COLO829 (cell line): ENCODE measurements at places on chromosomes 3 and 15.

DNA sequence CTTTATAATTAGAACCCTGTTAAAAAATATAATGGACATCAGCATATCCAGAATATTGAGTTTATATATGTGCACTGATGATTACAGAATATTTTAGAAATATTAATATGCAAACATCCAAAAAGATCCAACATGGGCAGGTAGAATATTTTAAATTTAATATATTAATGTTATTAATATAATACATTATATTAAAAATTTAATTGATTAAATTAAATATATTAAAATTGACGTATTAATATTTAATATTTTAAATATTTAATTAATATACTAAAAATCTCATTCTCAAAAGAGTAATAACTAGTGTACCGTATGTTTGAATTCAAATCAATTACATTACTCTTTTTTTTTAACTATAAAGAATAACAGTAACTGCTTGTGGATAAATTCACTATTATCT, 73.8 kb upstream of the FURIN start:
- DNase-seq = no peak

DNA sequence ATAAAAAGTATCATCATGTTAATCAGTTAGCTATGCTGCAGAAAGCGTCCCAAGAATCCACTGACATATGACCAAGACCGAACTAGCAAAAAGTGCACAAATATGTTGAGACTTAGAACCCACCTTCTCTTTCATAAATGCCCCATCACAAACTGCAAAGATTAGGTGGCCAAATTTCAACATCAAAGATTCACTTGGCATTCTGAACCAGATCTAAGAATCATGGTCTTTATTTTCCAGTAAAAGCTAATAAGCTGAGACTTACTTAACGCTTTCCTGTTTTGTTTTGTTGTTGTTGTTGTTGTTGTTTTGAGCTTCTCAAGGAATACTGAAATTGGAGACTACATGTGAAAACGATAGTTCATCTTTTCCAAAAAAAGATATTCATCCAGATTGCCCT, 62.4 kb downstream of the ZBTB20 start:
- DNase-seq = no peak

DNA sequence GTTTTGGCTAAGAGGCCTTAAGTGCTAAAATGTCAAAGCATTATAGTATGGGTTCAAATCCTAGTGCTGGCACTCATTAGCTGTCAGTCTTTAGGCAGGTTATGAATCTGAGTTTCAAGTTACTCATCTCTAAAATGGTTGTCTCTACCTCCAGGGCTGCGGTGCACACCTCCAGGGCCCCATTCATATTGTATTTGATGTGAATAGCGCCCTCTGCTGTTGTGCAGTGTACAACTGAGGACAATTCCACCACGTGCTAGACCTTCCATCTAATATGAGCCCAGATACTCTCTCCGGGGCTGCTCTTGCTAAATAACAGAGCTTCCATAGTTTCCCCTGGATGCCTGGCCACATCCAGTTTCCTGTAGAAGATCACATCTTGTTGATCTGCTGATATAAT, 54.3 kb downstream of the OXNAD1 start:
- peak; percentile 7 for DNase-seq

DNA sequence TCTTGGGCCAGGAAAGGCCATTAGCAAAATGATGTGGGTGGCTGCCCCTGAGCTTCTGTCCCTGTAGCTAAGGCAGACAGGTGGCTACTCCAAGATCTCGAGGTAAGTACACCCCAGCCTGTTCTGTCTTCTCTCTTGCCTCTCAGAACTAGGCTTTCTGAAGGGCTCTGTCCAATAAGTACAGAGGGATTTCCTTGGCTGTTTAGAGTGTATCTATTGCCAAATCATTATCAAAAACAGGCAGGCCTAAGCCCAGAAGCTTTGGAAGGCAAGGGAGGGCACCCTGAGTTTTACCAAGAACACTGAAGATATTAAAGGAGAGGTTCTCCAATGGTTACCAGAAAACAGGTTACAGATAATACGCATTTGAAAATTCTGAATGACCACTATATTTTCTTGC, 156.6 kb downstream of the MYRIP start:
- no peak for DNase-seq

GRCh38 chr3:42507761-42508335, 5.4 kb downstream of the VIPR1 start:
- no peak for DNase-seq
